Right renal cortex interstitium (tissue), 3 donors: ENCODE measurements at places on chromosomes 7 and 10. TPM values are rescaled to one million over a fixed set of nuclear protein-coding genes. Genes with fewer than 3 reads are reported as not detected.

The VAX1 gene
- polyA plus RNA-seq, result not detected

GRCh38 chr7:152355474-152356057 lies 80.2 kb downstream of the KMT2C start:
- DNase-seq, result no peak

DNA sequence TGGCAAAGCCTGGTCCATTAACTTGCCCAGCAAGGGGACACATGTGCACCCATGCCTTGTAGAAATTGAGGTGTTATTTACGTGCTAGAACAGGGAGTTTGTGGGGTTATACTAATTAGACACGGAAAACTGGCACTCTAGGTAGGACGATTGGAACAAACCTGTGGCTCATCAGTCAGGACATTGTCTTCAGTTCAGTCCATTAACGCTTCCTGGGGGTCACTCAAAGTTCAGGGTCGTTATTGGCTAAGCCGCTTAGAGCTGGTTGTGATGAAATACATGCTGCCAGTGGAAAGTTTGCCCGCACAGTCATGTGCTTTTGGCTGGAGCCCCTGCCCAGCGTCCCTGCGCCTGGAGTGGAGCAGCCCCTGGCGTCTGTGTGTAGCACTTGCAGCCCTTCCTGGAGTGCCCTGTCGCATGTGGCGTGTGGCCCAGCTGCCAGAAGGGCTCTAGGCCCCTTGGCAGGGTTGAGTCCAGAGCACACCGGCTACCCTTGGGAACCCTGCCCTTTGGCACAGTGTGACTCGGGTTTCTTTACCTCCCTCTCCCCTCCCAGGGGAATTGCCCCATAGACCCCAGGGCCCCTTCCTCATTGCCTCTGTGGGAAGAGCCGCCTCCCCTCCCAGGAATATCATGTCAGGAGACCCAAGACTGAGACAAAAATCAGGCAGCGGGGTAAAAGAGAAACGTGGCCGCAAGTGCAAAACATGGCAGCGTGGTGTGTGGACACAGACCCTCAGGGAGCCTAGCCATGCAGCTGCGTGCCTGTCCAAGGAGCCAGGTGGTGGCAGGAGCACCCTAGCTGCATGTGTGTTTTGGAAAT lies 9.8 kb downstream of the ZNF775 start:
- DNase-seq, result no peak

DNA sequence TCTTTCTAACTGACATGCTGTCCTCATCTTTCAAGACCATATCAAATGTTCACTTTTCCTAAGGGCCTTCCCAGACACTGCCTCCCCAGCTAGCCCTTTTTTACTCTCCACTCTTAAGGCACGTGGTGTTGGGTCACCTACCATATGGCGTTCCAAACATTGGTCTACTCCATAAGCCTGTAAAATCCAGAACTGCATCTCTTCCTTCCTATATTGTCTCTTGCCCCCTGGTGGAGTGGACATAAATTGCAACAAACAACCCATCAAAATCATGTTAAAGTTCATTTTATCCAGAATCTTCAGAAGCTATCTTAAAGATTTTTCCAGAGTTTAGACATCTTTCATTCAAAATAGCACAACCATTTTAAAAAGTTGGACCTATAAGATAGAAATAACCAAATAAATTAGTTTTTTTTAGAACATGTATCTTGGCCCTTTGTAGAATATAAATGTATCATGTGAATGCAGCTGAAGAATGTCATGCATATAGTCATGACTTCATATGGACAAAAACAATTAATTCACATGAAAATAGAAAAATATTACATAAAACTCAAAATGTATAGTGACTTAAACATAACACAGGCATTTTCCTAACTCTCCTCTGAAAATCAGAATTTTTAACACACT lies 180.6 kb upstream of the CHRM2 start:
- DNase-seq, result no peak

DNA sequence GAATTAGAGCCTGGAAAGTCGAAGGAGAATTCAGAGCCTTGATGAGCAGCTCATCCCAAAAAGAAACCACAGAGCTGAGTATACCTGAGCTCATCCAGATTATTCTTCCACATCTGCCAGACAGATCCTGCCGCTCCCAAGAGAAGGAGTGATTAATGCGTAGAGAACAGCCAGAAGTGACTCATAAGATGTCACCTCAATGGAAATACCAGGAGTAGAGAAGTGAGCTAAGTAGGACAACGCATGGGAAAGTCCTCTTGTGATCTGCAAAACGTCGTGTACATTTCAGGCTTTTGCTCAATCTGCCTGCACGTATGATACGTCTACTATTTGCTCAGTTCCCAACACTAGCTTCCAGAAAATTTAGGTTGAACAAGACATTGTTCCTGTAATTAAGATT lies 230.5 kb upstream of the AUTS2 start:
- no peak for DNase-seq
